ENCODE measurements at places on chromosomes 11 and 22. TPM values are rescaled to one million over a fixed set of nuclear protein-coding genes. Genes with fewer than 3 reads are reported as not detected.

Gene MS4A6E
- total RNA-seq = not detected

Gene SLC29A2
- total RNA-seq = 3.4 TPM

Gene DEUP1
- total RNA-seq = not detected

GRCh38 chr11:106552694-106553203 is 465.5 kb downstream of the GUCY1A2 start:
- H3K4me3 ChIP-seq = no peak overlapping the region
- no peak for DNase-seq
- H3K27ac ChIP-seq = no peak overlapping the region
- H3K36me3 ChIP-seq = no peaks in the 10 kb centered on the region

- no peak overlapping the region for H3K27ac ChIP-seq
- peaks cover 2% of the 10 kb centered on the region for H3K27me3 ChIP-seq
- H3K4me1 ChIP-seq = peaks cover 14% of the 10 kb centered on the region
These were observed 40.0 kb upstream of the PRDM11 start for GRCh38 chr11:45106440-45106839.

GRCh38 chr11:35146711-35147110 is 7.7 kb downstream of the CD44 start:
- no peak for DNase-seq
- H3K4me3 ChIP-seq = peak overlapping the region; percentile 100
- H3K4me1 ChIP-seq = peaks cover 97% of the 10 kb centered on the region

GRCh38 chr11:121406291-121406690 is 45.8 kb upstream of the SORL1 start:
- H3K27me3 ChIP-seq = no peaks in the 10 kb centered on the region
- no peak overlapping the region for H3K27ac ChIP-seq
- H3K36me3 ChIP-seq = no peaks in the 10 kb centered on the region

GRCh38 chr22:25085930-25086901 is 113.4 kb upstream of the CRYBB3 start:
- no peak overlapping the region for H3K4me3 ChIP-seq
- peaks cover 8% of the 10 kb centered on the region for H3K4me1 ChIP-seq
- H3K27me3 ChIP-seq = no peaks in the 10 kb centered on the region
- H3K36me3 ChIP-seq = no peaks in the 10 kb centered on the region
- H3K27ac ChIP-seq = no peak overlapping the region
- no peak for DNase-seq

DNA sequence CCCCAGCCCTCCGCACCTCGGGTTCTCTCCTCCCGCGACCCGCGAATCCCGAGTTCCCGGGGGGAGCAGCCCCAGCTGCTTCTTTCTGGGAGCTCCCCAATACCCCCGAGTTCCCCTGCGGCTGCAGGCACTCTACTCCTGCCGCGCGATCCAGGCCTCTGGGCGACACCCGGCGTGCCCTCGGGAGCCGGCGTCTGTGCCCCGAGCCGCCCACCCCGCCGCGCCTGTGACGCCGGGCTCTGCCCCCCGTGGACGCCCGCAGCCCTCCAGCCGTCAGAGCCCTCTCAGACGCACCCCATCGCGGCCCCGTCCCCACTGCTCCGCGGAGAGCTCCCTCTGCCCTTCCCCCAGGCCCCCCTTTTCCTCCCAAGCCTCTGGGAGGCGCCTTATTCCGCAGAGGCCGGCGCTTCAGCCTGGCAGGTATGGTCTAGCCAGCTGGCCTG is 422 bp downstream of the GLB1L2 start:
- no peak for DNase-seq
- no peak overlapping the region for H3K4me3 ChIP-seq
- H3K36me3 ChIP-seq = no peaks in the 10 kb centered on the region
- H3K27me3 ChIP-seq = peaks cover 14% of the 10 kb centered on the region
- peaks cover 17% of the 10 kb centered on the region for H3K4me1 ChIP-seq
- no peak overlapping the region for H3K27ac ChIP-seq

DNA sequence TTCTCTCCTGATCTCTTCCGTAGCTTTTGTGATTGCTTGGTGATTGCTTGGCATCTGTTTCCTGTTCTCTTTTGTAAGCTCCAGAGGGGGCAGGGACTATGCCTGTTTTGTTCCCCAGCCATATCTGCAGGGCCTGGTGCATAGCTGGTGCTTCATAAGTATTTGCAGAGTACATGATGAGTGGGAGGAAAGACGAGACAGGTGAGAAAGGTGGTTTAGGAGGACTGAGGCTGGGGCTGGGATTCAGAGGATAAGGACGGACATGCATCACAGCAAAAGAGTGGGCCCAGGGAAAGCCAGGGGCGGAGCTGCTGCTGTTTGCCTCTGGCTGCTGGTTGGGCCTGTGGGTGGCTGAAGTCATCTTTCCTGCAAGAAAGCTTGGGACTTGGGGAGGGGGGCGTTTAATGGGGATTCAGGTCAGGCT is 62.4 kb downstream of the DSCAML1 start:
- DNase-seq = no peak
- no peaks in the 10 kb centered on the region for H3K4me1 ChIP-seq
- H3K27me3 ChIP-seq = no peaks in the 10 kb centered on the region
- no peak overlapping the region for H3K27ac ChIP-seq
- H3K36me3 ChIP-seq = no peaks in the 10 kb centered on the region

DNA sequence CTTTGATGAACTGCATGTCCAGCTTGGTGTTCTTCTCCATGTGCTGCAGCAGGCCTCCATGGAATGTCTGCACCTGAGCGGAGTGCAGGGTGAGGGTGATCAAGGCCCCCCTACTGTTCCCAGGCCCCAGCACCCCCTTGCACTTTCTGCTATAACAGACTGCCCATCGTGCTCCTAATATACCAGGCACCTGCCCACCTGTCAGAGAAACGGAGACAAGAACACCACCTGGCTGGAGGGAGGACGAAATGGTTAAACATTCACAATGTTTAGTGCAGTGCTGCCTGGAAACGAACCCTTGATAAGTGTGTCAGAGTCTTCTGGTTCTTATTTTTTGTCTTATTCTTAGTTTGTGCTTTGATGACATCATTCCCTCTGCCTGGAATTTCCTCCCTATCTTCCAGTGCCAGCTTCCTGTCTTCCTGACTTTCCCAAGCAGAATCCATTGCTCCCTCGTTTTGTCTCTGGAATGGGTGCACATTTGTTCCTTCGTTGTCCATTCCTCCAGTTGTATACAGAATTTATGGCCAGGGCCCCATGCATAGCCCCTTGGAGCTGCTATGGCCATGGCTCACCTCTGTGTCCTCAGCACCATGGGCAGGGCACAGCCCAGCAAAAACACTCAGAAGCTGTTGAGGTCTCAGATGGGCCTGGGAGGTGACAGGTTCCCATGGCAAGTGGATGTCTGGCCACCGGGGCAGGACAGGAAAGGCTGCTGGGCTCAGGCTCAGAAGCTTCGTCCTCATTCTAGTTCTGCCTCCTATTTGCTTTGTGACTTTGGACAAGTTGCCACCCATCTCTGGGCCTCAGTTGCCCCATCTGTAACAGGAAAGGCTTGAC is 11.9 kb downstream of the BAIAP2L2 start:
- H3K27me3 ChIP-seq = no peaks in the 10 kb centered on the region
- H3K36me3 ChIP-seq = no peaks in the 10 kb centered on the region
- H3K27ac ChIP-seq = no peak overlapping the region
- no peak for DNase-seq
- H3K4me3 ChIP-seq = no peak overlapping the region
- no peaks in the 10 kb centered on the region for H3K4me1 ChIP-seq

DNA sequence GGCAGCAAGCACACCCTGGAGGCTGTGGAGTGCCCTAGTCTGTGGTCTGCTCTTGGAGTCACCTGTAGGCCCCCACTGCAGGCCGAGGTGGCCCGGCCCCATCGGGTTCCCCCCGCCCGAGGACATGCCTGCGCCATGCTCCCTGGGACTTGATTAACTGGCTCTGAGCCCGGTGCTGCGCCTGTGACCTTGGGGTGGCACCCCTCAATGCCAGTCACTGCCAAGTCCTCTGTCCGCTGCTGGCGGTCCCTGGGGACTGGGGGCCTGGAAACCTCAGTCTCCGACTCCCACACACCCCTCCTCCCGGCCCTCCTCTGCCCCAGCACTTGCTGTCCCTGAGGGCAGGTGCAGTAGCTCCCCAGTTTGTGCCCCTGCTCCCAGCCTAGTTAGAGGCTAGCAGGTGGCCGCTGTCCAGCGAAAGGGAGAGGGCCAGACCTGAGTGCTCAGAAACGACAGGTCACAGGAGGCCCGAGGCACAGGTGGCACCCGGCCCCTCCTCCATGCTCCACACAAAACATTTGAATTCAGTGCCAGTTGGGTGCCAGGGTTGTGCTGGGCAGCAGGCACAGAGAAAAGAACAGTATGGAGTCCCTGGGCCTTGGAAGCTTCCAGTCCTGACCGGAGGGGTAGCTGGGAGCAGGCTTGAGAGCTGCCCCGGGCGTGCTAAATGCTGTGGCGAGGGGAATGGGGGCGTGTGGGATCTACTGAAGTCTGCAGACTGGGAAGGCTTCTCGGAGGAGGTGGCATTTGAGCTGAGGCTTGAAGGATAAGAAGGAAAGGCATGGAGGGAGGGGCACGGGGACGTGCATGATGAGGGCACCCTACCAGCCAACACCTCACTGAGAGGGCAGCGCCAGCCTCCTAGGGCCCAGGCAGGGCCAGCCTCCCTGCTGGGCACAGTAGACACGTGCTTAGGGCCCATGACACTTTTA is 16.4 kb upstream of the FLRT1 start:
- DNase-seq = no peak
- H3K36me3 ChIP-seq = no peaks in the 10 kb centered on the region
- H3K4me1 ChIP-seq = no peaks in the 10 kb centered on the region
- no peaks in the 10 kb centered on the region for H3K27me3 ChIP-seq
- no peak overlapping the region for H3K27ac ChIP-seq

DNA sequence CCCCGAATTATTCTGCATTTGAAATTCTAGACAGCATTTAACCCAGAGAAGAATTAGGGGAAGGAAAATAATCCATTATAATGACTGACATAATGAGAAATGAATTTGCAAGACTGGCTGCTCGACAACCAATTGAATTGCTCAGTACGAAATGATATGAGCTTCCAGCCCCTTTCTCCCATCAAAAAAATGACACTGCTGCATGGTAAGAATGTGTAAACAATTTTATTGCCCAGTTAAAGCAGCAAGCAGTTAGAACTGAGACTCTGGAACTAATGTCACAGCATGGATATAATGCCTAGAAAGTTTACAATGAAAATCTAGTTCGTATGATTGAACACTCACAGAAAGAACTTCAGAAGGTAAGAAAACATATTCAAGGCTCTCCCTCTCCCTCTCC is 24.7 kb upstream of the PCF11 start:
- DNase-seq = no peak
- H3K4me1 ChIP-seq = no peaks in the 10 kb centered on the region
- H3K4me3 ChIP-seq = no peak overlapping the region

DNA sequence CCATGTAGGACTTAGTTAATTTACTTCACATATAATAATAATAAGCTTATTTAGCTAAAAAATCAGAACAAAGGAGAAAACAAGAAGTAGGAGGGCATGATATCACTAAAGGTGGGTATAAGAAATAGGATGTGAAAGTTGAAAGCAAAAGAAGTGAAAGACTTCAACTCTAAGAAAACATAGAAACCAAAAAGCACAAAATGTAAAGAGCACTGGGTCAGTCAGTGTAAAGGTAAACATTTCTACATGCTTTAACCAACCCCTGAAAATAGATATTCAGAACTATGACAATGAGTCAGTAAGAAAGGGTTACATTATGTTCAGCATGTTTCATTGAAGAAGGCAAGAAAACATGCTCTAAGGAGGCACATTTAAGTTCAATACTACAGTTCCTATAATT is 298.8 kb downstream of the SWAP70 start:
- no peak overlapping the region for H3K4me3 ChIP-seq
- no peaks in the 10 kb centered on the region for H3K27me3 ChIP-seq
- DNase-seq = no peak
- H3K36me3 ChIP-seq = no peaks in the 10 kb centered on the region

GRCh38 chr22:39130892-39131855 is 21.3 kb downstream of the CBX7 start:
- DNase-seq = no peak
- H3K4me1 ChIP-seq = no peaks in the 10 kb centered on the region
- H3K4me3 ChIP-seq = no peak overlapping the region
- peaks cover 36% of the 10 kb centered on the region for H3K36me3 ChIP-seq
- no peak overlapping the region for H3K27ac ChIP-seq
- H3K27me3 ChIP-seq = no peaks in the 10 kb centered on the region

- H3K27ac ChIP-seq = no peak overlapping the region
- no peak for DNase-seq
- no peak overlapping the region for H3K4me3 ChIP-seq
- H3K36me3 ChIP-seq = peaks cover 65% of the 10 kb centered on the region
- H3K4me1 ChIP-seq = no peaks in the 10 kb centered on the region
- H3K27me3 ChIP-seq = no peaks in the 10 kb centered on the region
These were observed 21.0 kb upstream of the FNBP4 start for GRCh38 chr11:47788181-47788580.

All from CD4-positive, CD25-positive, alpha-beta regulatory T cell (primary cell).